Osteoblast (primary cell): ENCODE measurements at places on chromosomes 2 and 18. TPM values are rescaled to one million over a fixed set of nuclear protein-coding genes. Genes with fewer than 3 reads are reported as not detected.

FAM237A gene
- total RNA-seq = not detected in 2 replicates

PARD6G gene
- 2.2 and 4.4 TPM in 2 replicates for total RNA-seq

CYP26B1 gene
- under 0.01 TPM in 2 replicates for total RNA-seq

HOXD12 gene
- total RNA-seq = not detected in 2 replicates

TOGARAM2 gene
- under 0.01 and 0.72 TPM in 2 replicates for total RNA-seq

SLC39A10 gene
- total RNA-seq = 31.8 and 38.0 TPM in 2 replicates

TRIB2 gene
- 79.6 and 86.3 TPM in 2 replicates for total RNA-seq

CCL20 gene
- total RNA-seq = 1.1 and 1.2 TPM in 2 replicates

NGEF gene
- total RNA-seq = 4.7 TPM in 1 of 2 replicates, not detected in the other

DNAJC5G gene
- total RNA-seq = not detected in 2 replicates

ENOSF1 gene
- 47.0 and 56.3 TPM in 2 replicates for total RNA-seq

NAT8 gene
- not detected in 2 replicates for total RNA-seq

CFAP221 gene
- 0.36 and 1.2 TPM in 2 replicates for total RNA-seq

SLC19A3 gene
- 0.29 and 0.36 TPM in 2 replicates for total RNA-seq

CYTIP gene
- 1.2 and 1.4 TPM in 2 replicates for total RNA-seq

DSC2 gene
- total RNA-seq = under 0.01 and 0.36 TPM in 2 replicates

SPATA3 gene
- total RNA-seq = not detected in 2 replicates

DNER gene
- total RNA-seq = 0.36 and 1.2 TPM in 2 replicates

MC2R gene
- total RNA-seq = not detected in 2 replicates

COL3A1 gene
- 3,160 and 5,672 TPM in 2 replicates for total RNA-seq

ZSWIM2 gene
- total RNA-seq = 0.29 TPM in 1 of 2 replicates, not detected in the other

AMER3 gene
- total RNA-seq = not detected in 2 replicates

KIF5C gene
- total RNA-seq = 0.29 and 0.36 TPM in 2 replicates

ZNF892 gene
- 6.2 and 6.5 TPM in 2 replicates for total RNA-seq

MERTK gene
- total RNA-seq = 0.59 and 0.72 TPM in 2 replicates

TNFRSF11A gene
- total RNA-seq = under 0.01 TPM in 2 replicates

ROCK2 gene
- total RNA-seq = 55.1 and 59.7 TPM in 2 replicates

ADRA2B gene
- under 0.01 TPM in 1 of 2 replicates, not detected in the other for total RNA-seq

RESP18 gene
- not detected in 2 replicates for total RNA-seq

EIF2AK3 gene
- 24.2 and 25.7 TPM in 2 replicates for total RNA-seq

SCYGR4 gene
- total RNA-seq = not detected in 2 replicates

DQX1 gene
- total RNA-seq = not detected in 2 replicates

WNT10A gene
- total RNA-seq = not detected in 2 replicates

ERFE gene
- 0.88 and 1.8 TPM in 2 replicates for total RNA-seq

RTP5 gene
- not detected in 2 replicates for total RNA-seq

FLACC1 gene
- total RNA-seq = 0.72 and 1.5 TPM in 2 replicates
